ENCODE measurements at places on chromosomes 12 and 14.

DNA sequence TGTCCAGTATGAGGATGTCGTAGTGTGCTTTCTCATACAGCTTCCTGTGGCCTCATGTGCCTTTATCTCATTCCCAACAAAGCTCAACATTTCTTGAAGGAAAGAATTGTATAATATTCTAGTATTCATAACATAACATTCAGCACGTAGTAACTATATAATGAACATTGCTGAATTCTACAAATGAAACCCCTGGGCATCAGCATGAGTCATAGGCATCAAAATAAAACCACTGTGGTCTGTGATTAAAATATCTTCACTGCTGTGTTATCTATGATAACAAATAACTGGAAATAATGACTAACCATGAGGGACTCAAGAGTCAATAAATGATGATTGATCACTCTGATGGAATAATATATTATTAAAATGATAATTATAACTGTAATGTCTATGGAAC, 255.2 kb downstream of the EMP1 start:
- DNase-seq, result no peak

DNA sequence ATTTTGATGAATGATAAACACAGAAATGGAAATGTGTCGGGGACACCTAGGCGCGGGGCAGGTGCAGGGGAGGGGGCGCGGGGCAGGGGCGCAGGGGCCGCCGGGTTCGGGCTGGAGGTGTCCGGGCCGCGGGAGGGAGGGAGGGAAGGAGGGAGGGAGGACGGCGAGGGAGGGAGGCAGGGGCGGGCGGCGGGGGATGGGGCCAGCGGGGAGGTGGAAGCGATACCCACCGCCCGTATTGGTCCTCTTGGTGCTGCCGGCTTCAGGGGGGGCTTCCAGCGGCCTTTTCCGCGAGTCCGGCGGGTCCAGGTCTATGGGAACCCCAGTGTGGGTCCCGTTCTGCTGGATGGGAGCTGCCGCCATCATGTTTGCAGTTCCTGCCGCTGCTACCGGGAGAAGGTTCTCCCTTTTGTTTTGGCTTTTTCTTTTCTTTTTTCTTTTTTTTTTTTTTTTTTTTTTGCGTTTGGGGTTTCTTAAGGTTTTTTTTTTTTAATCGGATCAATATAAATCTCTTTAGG, 703 bp downstream of the NOVA1 start:
- no peak for DNase-seq

GRCh38 chr12:81722004-81722403, 37.1 kb downstream of the PPFIA2 start:
- DNase-seq, result no peak

DNA sequence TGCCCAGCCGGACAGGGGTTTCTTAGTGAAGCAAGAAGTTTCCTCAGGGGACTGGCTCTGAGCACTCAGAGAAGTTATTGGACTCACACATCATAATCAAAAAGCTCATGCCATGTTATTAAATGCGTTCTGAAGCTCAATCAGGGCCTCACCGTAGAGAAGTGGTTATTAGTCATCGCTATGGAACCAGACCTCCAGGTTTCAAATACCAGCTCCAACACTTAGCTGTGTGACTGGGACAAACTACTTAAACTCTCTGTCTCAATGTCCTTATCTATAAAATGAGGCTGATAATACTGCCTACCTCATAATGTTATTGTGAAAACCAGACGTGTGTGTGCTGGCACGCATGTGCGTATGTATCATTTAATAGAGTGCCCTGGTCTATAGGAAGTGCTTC, 7.3 kb downstream of the STAT6 start:
- DNase-seq, result no peak

GRCh38 chr14:64950889-64951288, 8.3 kb upstream of the GPX2 start:
- no peak for DNase-seq

- DNase-seq, result no peak
These were observed 683.4 kb downstream of the TMEM121 start for GRCh38 chr14:106209755-106210154.

- no peak for DNase-seq
These were observed 13.9 kb upstream of the KRT86 start for GRCh38 chr12:52260361-52261207.

- no peak for DNase-seq
These were observed 70.7 kb upstream of the VASH1 start for GRCh38 chr14:76690502-76691105.

GRCh38 chr12:85092814-85093370, 56.7 kb downstream of the LRRIQ1 start:
- no peak for DNase-seq

GRCh38 chr12:26317942-26318575, 122.7 kb downstream of the SSPN start:
- peak; percentile 59 for DNase-seq

DNA sequence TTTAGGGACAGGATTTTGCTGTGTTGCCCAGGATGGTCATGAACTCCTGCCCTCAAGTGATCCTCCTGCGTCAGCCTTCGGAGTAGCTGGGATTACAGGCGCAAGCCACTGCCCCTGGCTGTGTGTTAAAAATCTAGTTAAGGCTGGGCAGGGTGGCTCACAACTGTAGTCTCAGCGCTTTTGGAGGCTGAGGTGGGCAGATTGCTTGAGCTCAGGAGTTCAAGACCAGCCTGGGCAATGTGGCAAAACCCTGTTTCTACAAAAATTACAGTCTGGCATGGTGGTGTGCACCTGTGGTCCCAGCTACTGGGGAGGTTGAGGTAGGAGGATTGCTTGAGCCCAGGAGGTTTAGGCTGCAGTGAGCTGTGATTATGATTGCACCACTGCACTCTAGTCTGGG, 9.2 kb downstream of the DDIT3 start:
- no peak for DNase-seq

DNA sequence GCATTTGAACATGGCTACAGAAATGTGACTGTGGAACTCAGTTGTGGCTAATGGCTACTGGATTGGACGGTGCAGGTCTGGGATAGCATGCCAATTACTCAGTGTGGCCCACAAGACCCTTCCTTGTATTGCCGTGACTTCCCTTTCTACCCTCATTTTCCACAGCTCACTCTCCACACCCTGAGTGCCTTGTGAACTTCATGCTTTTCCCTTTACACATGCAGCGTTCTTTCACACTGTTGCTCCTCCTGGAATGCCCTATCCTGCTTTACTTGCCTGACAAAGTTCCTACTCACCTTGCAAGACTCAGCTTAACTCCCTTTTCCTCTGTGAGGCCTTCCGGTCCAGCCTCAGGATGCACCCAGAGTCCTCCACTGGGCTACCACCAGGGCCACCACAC, 46.8 kb upstream of the MAX start:
- DNase-seq, result no peak

DNA sequence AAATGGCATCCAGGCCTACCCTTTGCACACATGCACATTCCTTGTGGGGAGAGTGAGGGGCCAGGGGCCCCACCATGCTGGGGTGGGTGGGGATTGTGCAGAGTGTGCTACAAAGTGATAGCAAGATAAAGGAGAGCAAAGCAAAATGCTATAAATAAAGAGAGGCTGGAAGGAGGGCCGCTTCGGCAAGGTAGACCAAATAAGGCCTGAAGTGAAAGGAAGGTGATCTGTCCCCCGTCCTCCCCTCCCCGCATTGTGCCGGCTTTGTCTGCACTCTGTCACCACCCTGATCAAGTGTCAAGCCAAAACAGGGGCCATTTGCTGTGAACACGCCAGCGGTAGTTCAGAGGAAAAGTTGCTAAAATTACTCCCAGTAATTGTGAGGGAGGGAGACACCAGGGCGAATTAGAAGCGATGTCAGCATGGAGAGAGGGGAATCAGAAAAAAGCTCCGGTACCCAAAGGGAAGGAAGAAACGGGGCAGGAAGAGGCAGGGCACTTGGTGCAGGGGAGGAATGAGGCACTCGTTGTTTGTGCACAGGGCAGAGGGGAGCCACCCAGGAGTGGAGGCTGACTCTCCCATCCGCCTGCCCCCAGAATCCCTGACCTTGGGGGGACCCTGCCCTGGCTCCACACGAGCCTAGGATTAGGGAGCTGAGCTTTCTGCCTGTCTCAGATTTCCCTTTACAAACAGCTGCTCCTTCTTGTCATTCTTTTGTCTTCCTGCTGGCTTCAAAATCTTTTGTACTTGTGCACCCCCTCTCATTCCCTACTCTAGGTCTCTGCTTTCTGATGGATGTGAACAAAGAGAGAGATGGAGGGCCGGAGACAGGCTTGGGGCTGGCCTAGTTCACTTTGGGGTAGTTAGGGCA, 2.9 kb upstream of the MYH7 start:
- no peak for DNase-seq

DNA sequence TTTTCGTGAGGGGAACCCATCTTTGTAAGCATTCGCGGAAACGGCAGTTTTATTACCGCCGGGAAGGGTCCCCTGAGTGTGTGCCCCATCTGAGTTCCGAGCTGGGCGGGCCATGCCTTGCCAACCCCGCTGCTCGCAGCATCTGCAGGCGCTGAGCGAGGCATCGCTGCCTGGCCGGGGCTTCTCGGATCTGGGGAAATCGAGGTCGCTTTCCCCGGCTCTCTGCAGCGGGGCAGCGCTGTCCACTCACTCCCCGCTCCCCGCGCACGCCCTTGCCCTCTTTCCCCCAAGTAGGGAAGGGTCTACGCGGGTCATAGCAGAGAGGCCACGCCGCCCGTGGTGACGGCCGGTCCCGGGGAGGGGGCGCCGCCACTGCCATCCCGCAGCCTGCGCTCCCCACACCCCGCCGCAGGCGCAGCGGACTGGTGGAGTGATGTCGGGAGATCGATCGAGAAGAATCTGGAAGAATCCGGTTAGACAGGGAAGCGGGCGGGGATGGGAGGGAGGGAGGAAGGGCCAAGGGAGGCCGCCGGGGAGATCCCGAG, 507 bp upstream of the FKBP4 start:
- DNase-seq, result peak; percentile 21

GRCh38 chr14:104514156-104514848, 65.3 kb upstream of the C14orf180 start:
- DNase-seq, result no peak

All from activated CD4-positive, alpha-beta T cell treated with anti-CD3 and anti-CD28 coated beads, Interleukin-2, amount 50 U/mL, for 16 hours (primary cell).